ENCODE measurements at places on chromosomes 6 and 20.

DNA sequence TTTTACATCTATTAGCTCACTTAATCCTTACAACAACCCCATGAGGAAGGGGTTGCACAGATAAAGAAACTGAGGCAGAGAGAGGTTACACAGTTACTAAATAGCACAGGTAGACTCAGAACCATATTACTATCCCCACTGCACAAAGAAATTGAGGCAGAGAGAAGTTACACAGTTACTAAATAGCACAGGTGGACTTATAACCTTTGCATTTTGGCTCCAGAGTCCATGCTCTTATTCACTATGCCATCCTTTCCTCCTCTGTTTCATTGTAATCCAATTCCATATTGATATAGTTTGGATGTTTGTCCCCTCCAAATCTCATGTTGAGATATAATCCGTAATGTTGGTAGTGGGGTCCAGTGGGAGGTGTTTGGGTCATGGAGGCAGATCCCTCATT lies 3.5 kb downstream of the TDP2 start:
- DNase-seq = no peak

DNA sequence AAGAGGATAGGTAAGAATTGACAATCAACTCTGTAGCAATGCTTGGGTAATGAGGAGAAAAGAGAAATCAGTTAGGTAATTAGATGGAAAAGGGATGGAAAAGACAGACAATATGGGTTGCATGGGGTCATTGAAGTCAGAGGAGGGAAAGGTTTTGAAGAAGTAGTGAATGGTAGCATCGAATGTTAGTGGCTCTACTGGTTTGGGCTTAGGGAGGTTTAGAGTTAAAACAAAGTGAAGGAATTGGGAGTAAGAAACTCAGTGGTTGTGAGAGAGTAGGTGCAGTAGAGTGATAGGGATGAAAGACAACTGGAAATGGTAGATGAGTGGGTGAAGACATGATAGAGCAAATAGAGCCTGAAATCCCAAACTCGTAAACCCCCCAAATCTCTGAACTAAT lies 140.1 kb upstream of the ZFP64 start:
- DNase-seq = no peak

- DNase-seq = no peak
These were observed 26.8 kb upstream of the DLGAP4 start for GRCh38 chr20:36279362-36279761.

- no peak for DNase-seq
These were observed 179.2 kb downstream of the TMEM242 start for GRCh38 chr6:157143890-157144798.

DNA sequence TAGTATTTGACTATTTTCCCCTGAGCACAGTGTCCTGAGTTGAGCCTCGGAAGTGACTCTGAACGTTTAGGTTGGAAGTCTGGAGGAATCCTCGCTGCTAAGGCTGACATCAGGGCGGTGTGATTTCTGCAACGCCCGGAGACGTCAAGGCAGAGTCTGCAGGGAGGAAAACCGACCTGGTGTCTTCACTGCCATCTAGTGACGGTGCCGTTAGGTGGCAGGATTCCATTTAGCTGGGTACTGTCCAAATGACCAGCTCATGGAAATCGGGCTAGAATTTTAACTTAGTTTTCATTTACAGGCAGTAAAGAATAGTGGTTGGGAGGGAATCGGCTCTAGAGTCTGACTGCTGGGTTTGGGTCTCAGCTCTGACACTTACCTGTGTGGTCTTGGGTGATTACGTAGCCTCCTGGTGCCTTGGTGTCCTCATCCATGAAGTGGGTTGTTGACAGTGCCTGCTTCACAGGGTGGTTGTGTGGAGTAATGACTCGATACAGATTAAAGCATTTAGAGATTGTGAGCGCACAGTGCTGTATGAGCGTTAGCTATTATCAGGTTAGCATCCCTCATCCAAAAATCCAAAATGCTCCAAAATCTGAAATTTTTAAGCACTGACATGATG lies 35.0 kb downstream of the FOXF2 start:
- no peak for DNase-seq

DNA sequence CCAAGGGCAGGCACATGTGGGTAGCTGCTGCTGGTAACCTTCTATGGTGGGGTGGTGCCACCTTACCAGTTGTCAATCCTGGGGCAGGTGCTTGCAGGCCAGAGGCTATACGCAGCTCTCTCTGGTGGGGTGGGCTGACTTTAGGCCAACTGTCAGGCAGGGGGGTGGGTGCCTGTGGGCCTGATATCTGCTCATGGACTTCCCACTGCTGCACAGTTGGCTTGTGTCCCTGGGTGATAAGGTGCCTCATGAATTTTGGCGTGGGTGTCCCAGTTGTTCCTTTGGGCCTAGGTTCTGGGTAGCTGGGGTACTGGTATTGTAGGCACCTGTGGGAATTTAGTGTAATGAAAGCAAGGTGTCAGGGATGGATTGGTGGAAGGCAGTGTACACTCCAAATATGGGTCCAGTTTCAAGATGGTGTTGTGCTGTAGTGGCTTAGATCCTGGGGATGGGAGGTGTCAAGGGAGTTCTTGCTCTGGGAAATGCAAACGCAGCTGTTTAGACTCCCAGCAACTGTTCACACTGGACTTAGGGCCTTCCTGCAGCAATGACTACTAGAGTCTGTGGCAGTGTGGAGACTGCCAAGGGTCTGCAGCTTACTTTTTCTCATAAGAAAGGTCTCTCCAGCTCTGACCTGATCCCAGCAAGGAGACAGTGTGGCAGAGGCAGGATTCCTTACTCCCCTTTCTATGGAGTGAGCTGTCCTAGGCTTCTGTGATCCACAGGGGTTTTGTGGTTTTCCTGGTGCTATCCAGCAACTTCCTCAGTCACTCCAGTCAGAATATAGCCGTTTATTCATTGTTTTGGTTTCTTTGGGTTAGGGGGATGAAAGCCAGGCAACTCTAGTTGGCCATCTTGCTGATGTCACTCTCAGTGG lies 128.2 kb downstream of the CRYBG1 start:
- DNase-seq = no peak

- DNase-seq = peak; percentile 38
These were observed 18.1 kb downstream of the TUBB2B start for GRCh38 chr6:3209114-3210023.

DNA sequence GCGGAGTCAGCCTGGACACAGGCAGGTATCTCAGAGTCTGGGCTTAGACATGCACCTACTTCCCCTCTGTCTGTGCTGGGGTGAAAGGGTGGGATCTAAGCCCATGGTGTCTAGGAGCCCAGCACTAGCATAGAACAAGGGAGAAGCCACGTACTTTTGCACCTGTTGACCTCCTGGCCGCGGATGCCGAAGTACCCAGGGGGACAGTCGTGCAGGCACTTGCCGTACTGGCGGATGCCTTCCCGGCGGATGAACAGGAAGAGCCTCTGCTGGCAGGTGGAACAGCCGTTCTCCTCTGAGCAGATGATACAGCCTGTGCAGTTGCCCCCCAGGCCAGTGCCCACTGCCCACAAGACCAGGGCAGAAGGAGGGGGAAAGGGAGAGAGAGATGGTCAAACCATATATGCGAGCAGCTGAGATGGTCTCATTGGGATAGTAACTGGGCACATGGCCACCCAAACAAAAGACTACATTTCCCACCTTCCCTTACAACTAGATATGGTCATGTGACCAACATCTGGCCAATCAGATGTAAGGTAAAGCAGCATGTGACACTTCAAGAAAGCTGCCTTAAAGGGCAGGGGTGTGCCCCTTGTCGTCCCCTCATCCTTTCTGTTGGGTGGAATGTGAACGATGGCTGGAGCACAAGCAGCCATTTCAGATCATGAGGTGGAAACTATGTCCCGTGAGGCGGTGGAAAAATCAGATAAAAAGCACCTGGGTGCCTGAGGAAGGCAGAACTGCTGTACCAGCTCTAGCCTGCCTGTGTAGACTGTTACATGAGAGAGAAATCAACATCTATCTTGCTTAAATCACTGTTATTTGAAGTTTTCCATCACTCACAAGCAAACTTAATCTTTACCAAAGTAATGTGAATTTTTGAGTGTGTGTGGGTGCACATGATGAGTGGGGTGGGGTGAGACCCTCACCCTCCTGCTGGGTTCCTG lies 34.0 kb downstream of the RSPO4 start:
- peak; percentile 8 for DNase-seq

- DNase-seq = no peak
These were observed 194.8 kb downstream of the FRK start for GRCh38 chr6:115865914-115866313.

DNA sequence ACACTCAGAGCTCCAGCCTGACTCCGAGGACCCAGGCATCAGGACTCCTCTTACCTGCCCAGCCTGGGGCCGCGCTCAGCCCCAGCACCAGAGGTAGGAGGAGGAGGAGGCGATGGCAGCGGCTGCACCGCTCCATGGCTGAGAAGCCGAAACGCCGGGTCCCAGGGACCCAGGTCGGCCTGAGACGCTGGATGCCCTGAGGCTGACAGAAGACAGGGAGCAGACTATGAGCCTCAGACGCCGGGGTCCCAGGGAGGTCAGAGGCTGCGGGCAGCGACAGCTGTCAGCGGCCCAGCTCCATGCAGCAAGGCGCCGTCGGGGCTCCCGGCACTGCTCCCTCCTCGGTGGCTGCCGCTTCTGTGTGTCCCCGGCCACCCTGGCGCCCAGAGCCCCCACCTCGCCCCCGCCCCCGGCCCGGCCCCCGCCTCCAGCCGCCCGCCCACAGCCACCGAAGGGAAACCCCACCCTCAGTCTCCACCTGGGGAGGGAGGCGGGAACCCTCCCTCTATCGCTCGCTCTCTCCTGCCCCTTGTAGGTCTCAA lies at the start of gene COL11A2:
Gene COL11A2 (minus strand): TSS at position 363 of the 542 bp plus-strand sequence. CDS start 227 bp downstream, at position 136.
- no peak for DNase-seq

GRCh38 chr6:36444470-36444869 lies 1.7 kb downstream of the KCTD20 start:
- no peak for DNase-seq

GRCh38 chr6:152463164-152463563 lies 174.0 kb downstream of the SYNE1 start:
- no peak for DNase-seq

DNA sequence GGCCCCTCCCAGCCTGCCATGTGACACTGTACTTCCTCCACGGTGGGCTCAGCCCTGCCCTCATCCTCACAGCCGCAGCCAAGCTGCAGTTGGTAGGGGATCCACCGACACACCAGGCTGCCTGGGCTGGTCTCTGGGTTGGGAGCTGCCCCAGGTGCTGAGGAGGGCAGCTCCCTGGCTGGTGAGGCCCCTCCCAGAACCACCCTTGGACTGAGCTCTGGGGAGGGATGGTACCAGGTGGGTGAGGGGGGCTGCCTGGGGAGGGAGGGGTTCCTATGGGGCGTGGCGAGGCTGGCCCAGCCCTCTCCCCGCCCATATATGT lies 185 bp upstream of the TNFRSF6B start:
- no peak for DNase-seq

DNA sequence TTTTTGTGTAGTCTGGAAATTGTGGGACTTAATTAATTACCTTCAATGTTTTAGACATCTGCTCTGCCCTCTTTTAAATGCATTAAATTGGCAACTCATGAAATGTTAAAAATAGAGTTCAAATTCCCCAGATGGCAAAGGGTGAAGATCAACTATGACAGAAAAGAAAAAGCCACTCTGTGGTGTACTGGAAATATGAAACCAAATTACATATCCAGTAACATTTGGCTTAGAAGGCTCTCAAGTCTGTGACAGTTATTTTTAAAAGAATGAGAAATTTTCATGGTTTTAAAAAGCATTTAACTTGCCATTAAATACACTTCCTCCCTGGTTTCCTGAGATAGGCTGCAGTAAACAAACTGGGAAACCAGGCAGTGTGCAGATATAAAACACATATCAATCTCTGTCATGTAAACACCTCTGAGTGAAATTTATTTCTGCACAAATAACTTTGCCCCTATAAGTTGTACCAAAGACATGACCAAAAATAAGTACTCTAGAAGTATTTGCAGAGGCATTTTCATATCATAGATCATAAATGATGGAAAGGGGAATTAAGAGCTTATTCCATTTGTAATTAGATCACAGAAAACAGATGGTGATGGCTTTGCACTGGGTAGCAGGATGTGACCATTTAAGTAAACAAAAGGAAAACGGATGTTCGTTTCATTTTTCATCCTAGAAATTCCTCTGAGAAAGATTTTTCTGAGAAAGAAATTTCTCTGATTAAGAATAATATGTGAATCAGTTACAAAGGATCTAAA lies 360.1 kb downstream of the SAMD5 start:
- DNase-seq = no peak

GRCh38 chr20:53736757-53737395 lies 143.2 kb upstream of the ZNF217 start:
- no peak for DNase-seq

GRCh38 chr6:139452148-139452876 lies 77.9 kb upstream of the CITED2 start:
- no peak for DNase-seq

GRCh38 chr6:130624046-130624445 lies 203.2 kb upstream of the SMLR1 start:
- no peak for DNase-seq

DNA sequence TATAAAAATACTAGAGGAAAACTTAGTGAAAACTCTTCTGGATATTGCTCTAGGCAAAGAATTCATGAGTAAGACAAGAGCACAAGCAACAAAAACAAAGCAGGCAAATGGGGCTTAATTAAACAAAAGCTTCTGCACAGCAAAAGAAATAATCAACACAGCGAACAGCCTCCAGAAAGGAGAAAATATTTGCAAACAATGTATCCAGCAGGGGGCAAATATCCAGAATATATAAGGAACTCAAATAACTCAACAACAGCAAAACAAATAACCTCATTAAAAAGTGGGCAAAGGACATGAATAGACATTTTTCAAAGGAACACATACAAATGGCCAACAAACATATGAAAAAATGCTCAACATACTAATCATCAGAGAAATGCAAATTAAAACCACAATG lies 17.1 kb upstream of the HECA start:
- DNase-seq = no peak

- no peak for DNase-seq
These were observed 49.6 kb downstream of the NINL start for GRCh38 chr20:25535762-25536161.

- no peak for DNase-seq
These were observed 104.3 kb upstream of the MRPS10 start for GRCh38 chr6:42321976-42322375.

GRCh38 chr6:38191418-38191817 lies 371.9 kb downstream of the ZFAND3 start:
- DNase-seq = no peak

GRCh38 chr6:18501663-18502013 lies 114.5 kb downstream of the RNF144B start:
- peak; percentile 7 for DNase-seq

DNA sequence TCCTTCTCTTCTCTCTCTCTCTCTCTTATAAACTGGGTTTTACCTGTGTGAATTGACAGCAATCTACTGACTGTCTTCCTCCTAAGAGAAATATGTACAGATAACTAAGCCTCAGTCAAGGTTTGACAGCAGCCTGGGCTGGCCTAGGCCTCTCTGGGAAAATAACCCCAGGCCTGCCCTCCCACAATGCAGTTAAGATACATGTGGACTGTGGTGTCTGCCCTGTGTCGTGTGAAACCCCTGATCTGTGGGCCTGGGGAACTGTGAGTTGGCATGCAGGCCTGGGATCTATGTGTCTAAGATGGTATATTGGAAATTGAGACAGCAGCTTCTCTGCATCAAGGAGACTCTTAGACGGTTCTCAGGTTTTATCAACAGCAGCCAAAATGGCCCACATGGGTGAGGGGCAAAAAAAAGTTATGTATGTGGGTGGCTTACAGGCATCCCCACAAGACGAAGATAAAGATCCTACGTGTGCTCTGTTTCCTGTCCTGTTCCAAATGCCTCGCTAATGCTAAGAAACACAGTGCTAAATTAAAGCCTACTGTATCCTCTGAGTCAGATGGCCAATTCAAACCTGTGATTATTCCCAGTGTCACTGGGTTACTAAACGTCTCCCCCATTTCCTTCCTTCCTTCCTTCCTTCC lies 19.0 kb downstream of the LRFN2 start:
- DNase-seq = no peak

All from CD4-positive, alpha-beta T cell treated with Interleukin-2 at 100 ng/mL for 4 hours (primary cell).